PC-3 (cell line): ENCODE measurements at places on chromosomes 2 and 18.
A peak's percentile ranks its signal among the peaks of the same experiment; 100 is the strongest.

GRCh38 chr2:109320195-109320922 lies 191.4 kb downstream of the SH3RF3 start:
- DNase-seq, result no peak

DNA sequence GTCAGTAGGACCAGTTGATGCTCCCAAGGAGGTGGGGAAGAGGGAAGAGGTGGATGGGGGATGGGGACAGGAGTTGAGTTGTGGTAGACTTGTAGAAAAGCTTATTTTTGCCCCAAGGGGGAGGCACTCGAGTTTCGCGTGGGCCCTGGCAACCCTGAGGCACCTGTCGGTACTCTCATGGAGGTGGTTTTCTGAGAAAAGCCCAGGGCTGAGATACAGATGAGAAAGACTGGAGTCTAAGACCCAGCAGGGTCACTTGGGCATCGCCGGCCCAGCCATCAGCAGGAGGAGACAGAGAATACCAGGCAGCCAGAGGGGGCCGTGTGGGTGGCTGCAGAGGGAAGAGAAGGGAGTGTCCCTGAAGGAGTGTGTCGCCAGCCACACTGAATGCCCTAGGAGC lies 57.7 kb upstream of the HPCAL1 start:
- no peak for DNase-seq

DNA sequence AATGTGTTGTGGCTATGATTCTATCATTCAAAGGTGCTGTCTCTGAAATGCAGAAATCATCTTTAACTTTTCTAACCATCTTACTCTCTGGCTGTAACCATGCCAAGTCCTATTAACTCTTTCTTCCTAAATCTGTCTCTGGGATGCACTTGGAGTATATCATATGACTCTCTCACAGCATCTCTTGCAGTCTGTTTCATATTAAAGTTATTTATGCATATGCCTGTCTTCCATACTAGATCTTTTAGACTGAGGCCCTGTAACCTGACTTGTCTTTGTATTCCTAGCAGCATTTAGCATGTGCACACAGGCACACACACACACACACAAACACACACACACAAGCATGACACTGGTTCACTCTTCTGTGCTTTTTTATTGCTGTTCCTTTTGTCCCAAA lies 320.6 kb downstream of the ETAA1 start:
- DNase-seq, result no peak

DNA sequence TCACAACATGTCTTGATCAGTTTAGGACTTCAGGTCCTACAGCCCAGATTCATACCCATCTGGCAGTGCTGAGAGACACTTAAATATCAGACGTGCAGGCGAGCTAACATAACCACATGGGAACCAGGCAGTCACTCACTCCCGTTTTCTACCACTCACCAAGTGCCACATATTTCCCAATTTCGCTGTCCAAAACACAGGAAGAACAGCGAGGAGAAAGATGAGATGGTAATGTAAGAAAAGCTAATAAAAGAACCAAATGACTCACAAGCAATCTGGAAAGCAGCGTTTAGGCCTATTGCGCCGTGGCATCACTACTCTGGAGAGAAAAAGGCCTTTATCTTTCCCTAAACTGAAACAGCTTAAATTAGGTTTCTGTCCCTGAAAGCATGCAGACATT lies 647.8 kb upstream of the SLC39A10 start:
- peak; percentile 19 for DNase-seq

DNA sequence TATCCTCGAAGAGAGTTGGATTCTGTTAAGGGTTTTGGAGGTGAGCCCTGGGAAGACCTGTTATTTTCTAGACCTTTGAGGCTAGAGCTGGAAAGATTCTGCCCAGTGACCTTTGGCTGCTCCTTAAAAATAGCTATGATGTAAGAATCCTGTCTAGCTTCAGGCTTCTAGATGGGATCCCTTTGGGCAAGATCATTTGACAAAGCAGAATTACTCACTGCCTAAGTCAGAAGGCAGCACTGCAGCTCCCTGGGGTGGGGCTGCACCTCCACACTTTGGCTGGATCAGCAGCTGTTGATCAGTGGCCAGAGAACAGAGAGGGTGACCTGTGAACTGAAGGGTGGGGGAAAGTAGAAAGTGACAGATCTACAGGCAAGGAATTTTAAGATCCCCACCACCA lies 103.8 kb downstream of the ASAP2 start:
- DNase-seq, result peak; percentile 81

DNA sequence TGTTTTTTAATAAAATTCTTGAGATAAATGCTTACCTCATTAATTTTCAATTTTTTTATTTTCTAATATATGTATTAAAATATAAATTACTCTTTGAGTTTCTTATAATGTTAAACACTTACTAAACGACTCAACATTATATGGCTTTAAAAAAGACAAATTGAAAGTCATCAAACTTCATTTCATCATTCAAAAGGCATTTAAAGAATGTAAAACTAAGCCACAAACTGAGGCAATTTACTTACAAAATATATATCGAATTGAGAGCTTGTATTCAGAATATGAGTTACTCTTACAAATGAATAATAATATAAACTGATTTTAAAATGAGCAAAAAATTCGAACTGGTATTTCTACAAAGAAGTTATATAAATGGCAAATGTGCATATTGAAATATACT lies 1262.2 kb upstream of the PIK3C3 start:
- no peak for DNase-seq

GRCh38 chr18:59423259-59423658 lies 64.2 kb upstream of the LMAN1 start:
- no peak for DNase-seq

DNA sequence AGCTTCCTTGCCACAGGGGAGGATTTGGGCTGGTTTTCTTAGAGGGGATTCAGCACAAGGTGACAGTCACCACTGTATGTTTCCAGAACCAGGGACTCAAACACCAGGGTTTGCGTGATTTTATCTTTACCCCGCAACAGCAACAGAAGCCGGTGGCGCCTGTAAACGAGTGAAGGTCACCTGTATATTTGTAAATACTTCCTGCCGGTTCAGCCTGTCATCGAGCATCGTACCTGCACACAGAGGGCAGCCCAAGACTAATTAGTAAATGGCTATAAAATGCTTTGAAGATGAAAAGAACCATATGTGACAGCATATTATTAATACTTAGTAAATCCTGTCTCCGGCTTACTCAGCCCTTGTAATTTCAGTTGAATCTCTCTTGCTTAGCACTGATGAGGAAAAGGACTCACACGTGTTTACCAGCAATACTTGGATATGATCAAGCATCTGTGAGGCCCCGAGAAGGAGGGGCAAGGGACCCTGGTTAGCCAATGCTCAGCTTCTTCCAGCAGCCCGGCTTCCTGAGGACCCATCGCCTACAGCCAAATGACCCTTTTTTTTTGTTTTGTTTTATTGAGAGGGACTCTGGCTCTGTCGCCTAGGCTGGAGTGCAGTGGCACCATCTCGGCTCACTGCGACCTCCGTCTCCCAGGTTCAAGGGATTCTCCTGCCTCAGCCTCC lies 51.3 kb upstream of the FOSL2 start:
- DNase-seq, result no peak

- no peak for DNase-seq
Measured at GRCh38 chr2:109614715-109615636, 812 bp downstream of the SOWAHC start.

DNA sequence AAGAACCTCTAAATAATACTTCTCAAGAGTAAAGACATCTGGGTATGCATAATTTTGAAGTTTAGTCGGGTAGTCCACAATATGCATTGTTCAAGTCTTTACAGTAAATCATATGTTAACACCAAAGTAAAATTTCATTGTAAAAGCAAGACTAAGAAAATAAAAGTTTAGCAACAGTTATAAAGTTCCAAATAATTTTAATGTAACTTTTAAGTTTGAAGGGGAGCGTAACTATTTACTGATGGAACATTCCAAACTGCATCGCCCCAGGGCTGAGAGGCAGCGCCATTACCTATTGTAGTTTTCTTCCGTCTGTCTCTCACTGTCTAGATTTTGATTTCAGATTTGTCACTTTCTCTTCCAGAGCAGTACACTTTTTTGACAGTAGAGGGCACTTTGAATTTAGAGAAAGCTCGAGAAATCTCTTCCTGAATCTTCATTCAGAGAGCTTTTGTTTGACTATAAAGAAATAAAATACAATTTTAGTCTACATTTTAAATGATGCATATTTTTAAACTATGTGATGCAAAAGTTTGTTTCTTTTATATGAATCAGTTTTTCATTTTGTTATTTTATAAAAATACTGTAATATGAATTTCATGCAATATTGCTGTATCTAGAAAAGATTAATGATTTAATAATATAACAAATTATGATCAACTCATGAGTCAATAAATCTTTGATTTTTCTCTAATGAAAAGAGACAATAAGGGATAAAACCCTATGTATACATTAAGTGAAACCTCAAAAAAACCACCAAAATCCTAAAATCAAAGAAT lies 389.8 kb downstream of the FIGN start:
- DNase-seq, result peak; percentile 85

DNA sequence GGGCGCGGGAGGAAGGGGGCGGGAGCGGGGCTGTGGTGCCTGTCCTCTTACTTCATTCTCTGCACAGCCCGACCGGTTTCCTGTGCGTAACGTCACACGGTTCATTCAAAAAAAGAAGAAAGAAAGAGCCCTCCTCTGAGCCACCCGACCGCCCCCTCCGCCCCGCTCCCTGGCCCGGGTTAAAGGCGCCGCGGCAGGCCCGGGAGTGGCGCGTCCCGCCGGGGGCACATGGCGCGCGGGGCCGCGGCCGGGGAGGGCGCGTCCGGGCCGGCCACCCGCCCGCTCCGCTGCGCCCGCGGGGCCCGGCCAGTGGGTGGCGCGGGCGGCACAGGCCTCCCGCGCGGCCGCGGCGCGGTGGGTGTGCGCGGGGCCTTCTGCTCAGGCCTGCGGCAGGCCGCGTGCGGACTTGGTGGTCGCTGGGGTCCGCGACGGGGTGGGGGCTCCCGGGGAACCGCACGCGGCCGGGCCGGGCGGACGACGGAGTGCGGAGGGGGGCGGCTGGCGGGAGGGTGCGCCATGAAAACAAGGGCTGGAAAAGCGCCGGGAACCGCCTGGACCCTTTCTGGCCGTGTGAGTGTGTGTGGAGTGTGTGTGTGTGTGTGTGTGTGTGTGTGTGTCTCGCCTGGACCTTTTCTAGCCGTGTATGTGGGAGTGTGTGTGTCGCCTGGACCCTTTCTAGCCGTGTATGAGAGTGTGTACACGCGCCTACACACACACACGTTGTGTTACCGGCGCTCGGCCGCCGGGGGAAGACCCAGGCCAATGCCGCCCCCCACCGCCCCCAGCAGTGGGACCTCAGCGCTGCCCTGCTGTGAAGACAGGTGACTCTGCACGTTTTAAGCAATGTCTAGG lies 780 bp upstream of the BCL2 start:
- peak; percentile 63 for DNase-seq

DNA sequence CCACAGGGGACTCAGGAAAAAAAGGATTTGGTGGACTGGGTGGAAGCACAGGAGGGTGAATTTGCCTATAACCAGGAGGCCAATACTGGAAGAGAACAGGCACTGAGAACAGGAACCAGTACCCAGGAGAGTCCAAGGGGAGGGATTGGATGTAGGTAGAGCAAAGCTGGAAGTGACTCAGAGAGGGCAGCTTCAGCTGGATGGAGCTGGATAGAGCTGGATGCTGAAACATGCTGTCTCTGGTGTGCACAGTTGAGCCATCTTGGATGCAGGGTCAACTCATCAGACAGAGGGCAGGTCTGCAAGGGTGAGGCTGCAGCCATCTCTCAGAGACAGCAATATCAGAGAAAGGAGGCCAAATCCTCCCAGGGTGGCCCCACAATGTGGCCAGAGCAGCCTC lies 134.0 kb downstream of the GALNT14 start:
- DNase-seq, result no peak

DNA sequence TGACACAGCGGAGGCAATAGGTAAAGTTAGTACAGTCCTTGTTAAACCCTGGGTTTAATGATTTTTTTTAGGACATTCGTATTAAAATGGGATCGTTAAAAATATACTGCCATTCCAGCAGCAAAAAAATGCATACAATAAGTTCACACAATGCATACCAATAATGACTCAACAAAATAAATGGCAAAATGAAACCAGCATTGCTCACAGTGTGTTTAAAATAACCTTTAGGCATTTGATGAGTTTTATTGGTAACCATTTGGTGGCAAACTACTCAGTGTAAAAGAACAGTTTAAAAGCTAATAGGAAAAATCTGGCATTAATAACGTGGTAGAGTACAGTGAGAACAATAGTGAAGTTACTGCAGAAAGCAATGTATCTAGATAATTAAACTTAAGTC lies 539.0 kb upstream of the PIK3C3 start:
- peak; percentile 62 for DNase-seq

DNA sequence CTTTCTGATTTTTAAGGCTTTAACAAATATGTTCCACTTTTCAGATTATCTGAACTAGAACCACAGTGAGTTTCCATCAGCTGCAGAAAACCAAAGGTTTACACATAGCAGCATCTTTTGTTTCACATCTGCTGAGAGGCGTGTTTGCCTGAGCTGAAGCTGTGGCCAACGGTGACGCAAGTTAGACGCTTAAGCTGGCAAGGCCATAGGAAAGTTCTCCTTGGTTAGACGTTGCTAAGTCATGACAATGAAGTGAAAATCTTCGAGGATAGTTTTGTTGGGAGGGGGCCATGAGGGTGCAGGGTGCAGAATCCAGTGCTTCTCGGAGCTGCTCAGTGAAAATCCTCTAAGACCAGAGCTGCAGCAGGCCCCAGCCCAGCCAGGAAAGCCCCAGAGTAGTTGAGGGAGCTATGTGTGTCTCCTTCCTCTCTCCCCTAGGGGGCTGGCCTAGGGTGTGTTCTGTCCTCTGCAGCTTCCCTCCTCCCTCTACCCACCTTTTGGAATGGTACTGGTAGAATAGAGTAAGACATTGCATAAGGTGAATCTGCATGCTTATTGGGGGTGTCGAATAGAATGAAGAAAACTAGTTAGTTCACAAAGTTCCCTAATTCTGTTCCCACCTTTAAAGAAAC lies 105.4 kb downstream of the FHOD3 start:
- no peak for DNase-seq

DNA sequence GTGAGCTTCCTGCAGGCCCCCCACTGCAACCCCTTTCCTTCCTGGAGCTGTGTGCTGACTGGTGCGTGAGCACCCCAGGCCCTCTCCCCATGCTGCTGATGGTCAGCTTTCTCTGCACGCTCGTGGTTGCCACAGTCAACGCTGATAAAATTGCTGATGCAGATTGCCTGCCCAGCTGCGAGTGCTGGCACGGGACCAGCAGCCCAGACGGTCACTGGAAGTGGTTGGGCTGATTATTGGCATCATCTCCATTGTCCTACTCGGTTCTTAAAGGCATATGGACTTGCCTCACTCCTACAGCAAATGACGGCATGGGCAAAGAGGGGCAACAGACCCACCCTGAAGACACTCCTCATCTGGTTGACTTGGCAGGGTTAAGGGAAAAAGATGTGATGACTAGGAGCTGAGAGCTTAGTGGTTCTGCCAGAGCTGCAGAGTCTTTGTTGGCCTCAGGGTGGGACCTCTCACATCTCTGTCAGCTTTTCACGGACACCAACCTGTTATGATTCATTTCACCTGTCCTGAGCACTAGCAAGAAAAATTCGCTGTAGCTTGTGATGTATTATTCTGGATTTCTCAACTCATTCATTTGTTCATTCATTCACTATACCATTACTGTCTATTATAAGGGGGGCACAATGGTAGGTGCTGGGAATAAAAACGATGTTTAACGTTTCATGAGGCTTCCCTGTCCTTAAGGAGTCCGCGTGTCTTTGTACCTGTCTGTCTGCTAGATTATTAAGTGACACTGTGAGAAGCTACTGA lies 38.4 kb downstream of the PAX8 start:
- DNase-seq, result peak; percentile 88
